ENCODE measurements at places on chromosomes 16 and 17.

DNA sequence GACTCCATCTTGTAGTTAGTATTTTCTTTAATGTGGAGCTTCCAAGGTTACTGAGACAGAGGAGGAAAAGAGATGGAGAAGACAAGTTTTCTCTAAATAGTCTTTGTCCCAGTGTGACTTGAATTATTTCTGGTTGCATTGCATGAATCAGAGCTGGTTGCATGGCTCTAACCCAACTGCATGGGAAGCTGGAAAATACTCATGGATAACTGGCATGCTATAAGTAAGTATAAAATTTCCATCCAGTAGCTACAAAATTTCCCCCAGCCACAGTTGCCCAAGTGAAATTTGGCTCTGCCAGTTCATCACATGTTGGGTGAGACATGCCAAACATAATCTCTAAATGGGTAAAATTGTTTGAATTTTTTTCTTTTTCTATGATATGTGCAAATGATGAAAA lies 1161.5 kb downstream of the CDH11 start:
- DNase-seq: no peak

DNA sequence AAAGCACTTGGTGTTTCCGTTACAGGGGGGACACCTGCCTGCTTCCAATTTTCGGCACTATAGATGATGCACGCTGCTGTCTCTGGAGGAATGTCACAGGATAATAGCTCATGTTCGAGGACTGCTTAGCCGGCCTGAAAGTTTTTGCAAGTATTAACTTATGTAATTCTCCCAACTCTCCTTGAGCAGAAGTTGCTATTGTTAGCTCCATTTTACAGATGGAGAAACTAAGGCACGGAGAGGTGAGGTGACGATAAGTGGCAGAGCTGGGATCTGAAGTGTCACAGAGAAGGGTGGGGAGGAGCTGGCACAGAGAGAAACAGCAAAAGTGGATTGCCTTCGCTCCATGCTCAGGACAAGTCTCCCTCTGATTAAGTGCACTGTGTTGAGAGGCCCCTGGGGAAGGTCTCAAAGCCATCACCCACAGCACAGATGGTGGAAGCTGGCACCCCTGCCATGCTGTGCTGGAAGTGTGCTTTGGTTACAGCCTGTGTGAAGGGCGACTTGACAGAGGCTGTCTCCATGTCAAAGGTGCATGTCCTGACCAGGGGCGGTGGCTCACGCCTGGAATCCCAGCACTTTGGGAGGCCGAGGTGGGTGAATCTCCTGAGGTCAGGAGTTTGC lies 40.8 kb upstream of the MEAK7 start:
- DNase-seq: no peak

GRCh38 chr17:14688134-14688533 lies 387.3 kb downstream of the HS3ST3B1 start:
- DNase-seq: no peak

DNA sequence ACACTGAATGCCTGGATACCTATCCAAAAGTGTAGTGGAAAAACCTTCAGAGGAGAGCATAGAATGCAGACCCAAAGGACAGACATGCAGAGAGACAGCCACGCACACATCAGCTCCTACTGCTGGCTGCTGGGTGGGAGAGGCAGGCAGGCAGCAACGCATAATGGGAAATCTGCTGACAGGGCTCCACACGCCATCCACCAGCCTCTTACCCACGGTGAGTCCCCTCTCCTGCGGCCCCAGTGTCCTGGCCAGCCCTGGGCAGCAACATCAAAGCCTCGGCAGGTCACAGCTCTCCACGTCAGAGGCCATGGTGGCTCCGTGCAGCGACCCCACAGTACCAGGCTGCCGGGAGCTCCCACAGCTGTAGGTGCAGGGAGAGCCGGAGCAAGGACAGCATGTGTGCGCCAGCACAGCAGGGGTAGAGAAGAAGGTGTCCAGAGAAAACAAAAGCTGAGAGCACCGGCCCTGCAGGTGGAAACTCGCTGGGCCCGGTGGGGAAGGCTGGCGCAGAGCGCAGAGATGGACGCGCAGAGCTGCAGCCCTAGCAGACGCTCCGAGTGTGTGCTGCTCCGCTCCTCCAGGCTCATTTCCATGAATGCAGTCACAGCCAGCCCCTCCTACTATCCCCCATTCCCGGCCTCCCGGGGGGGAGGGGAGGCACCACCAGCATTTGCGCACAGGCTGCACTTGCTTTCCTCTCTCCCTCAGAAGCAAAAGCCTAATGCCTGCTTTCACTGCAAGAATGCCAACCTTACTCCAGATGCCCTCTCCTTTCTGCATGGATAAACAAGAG lies 58.9 kb downstream of the CYTH1 start:
- peak; percentile 88 for DNase-seq

DNA sequence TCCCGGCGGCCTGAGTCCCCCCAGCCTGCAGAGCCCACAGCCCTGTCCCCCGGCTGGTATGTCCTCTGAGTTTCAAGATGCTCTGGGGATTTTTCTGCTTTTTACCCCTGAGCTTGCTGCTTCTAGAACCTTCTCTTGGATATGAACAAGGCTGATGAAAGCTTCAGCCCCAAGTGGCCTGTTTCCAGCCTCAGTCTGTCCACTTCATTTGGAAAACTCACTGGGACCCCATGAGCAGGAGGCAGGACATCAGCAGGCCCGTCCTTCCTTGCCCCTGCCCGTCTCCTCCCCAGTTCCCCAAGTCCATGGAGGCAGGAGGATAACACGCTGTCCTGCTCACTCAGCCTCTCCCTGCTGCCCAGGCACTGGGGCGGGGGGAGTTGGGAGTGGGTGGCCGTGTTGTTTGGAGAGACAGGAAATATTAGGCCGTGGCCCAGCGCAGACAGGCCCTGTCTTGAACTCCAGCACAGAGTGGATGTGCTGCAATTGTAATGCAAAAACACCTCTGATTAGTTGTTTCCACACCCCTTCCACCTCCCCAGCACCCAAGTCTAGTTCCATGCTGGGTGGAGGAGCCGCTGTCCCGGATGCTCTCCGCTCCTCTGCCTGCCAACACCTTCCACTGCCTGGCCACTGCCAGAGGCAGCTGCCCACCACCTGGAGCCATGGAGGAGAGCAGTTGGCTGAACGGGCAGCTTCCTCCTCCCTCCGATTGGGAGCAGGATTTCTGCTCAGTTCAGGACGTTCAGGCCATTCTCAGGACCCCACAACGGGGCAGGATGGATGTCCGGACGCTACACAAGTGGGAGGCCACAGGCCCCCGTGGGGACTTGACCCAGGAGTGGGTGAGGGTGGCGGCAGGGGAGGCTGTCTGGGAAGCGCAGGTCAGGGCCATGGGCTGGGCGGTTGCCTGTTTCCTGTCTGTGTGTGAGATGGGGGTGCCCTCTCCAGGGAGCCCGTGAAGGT lies 216.9 kb upstream of the GSE1 start:
- no peak for DNase-seq
